Brain (organoid and tissue), 16 donors: ENCODE measurements at places on chromosomes 4 and X. TPM values are rescaled to one million over a fixed set of nuclear protein-coding genes. Genes with fewer than 3 reads are reported as not detected.

Gene GPC3
- polyA plus RNA-seq = 19.7 TPM

Gene XPNPEP2
- not detected for polyA plus RNA-seq

Gene FANCB
- polyA plus RNA-seq = 0.75 TPM

Gene TBC1D19
- 7.4 TPM for polyA plus RNA-seq

Gene FHIP1A
- 2.8 TPM for polyA plus RNA-seq

Gene EDA
- 0.76 TPM for polyA plus RNA-seq

Gene SLC49A3
- polyA plus RNA-seq = 1.0 TPM

Gene RPL39
- polyA plus RNA-seq = 3,679 TPM

Gene SYTL4
- 11.0 TPM for polyA plus RNA-seq

Gene IDUA
- 3.6 TPM for polyA plus RNA-seq

Gene PNCK
- 24.5 TPM for polyA plus RNA-seq

Gene FAM53A
- 5.2 TPM for polyA plus RNA-seq

DNA sequence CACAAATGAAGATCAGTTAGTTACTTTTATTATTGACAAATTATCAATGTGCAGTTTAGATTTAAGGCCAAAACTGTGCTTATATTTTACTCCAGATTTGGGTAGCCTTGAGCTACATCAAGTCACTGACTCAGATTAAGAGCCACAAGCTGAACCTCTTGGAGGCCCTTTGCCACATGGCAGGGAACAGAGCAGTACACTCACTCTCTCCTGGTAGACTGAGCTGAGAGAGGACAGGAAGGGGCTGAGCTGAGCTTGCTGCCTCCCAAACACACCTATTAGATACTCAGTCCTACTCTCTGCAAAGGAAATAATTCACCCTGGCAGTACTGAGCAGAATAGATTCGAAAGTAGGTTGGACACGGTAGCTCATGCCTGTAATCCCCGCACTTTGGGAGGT is 7.8 kb downstream of the STAP1 start:
- DNase-seq = no peak

DNA sequence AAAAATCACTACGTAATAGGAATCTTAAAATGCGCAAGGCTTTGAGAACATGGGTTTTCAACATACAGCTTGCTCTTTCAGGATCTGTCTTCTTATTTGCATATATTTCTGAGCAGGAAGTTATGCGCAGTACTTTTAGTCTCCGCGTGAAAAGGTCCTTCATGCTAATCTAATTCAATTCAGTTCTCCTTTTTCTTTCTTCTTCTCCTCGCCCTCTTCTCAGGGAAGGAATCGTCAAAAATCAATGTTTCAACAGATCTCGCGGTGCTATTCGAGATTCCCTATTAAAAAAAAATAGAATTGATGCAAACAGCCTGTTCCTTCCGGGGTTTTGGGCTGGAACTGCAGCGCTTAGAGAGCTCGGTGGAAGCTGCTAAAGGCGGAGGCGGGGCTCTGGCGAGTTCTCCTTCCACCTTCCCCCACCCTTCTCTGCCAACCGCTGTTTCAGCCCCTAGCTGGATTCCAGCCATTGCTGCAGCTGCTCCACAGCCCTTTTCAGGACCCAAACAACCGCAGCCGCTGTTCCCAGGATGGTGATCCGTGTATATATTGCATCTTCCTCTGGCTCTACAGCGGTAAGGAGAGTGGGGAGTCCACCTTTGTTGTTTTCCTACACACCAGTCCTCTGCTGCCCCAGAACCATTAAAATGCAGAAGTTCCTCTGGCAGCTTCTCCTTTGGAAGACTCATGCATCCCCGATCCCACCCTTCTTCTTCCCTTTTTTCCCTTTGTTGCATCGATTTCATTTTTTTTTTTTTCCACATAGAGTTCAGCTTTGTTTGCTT is at the start of the genes HMGN5 and SH3BGRL:
Gene HMGN5 (minus strand): TSS at position 243 of the 785 bp plus-strand sequence. CDS start 80,364 bp downstream, outside the sequence.
Gene SH3BGRL (plus strand): TSS at position 432 of the 785 bp plus-strand sequence. CDS start 99 bp downstream, at position 531.
- DNase-seq = peak; percentile 92

- DNase-seq = peak; percentile 41
These were observed 45.1 kb downstream of the SPATA4 start for GRCh38 chr4:176150356-176150682.

DNA sequence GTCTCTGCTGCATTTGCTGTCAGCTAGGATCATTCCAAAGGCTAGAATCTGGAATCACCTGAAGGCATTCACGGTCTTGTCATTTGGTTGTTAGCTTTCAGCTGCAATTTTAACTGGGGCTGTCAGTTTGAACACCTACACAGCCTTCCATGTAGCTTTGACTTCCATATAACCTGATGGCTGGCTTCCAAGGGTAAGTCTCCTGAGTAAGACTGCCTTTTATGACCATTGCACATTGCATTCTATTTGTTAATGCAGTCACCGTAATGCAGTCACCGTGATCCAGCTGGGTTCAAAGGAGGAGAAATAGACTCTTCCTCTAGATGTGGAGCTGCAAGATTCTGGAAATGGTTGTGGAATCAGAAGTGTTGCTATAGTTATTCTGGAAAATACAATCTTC is 1284.2 kb downstream of the ADGRL3 start:
- no peak for DNase-seq

GRCh38 chr4:14333616-14334015 is 668.7 kb upstream of the CPEB2 start:
- DNase-seq = no peak

DNA sequence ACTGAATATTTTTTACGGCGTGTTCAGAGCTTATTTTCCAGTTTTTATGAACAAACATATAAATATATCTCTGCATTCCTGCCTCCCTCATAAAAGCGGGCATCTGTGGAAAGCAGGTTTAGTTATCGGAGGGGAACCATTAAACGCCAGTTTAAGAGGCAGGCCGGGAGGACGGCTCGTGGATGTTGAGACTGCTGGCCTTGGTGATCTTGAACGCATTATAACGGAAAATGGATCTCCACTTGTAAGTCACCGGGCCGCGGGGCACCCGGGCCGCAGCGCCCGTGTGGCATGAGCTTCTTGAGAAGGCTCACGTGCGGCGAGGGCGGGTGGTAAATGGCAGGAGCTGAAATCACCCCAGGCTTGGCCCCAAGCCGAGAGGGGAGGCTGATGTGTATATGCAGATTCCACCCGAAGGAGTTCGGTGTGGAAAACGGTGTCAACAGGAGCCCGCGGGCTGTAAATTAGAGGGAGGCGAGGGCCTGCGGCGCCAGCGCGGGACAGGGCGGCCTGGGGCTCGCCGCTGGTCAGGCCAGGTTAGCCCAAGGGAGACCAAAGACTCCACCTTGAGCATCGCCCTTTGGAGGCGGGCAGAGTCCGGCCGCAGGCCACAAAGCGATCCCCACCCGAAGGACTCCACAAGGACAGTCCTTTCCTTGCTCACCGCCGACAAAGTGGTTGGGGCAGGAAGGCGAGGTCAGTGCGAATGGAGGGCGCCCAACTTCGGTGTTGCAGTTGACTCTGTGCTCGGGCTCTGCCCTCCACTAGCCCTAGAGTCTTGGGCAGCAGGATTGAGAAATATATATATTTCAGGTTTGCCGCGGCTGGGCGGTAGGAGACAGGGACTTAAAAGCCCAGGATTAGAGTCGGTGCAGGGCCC is 1.3 kb upstream of the HAND2 start:
- DNase-seq = peak; percentile 52

- no peak for DNase-seq
These were observed 19.1 kb downstream of the ARAP2 start for GRCh38 chr4:36224972-36225903.

DNA sequence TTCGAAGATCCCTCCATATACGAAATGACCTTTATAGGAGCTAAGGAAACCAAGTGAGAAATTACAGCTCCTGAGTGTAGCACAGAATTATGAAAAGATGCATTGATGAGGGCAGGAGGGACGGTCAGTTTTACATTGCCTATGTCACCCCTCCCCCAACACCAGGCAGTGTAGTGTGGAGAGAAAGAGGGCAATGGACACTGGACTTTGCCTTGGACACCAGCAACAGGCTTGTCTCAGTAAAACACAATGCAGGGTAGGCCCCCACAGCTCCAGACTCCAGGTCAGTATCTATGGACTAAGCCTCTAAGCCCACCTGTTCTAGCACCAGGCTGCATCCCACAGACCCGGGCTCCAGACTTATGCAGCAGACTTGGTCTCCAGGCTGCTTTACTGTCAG is 16.5 kb downstream of the APOOL start:
- no peak for DNase-seq

GRCh38 chrX:39480963-39481362 is 616.8 kb downstream of the BCOR start:
- DNase-seq = no peak

- no peak for DNase-seq
These were observed 295.0 kb upstream of the NR3C2 start for GRCh38 chr4:148737061-148737770.

- no peak for DNase-seq
These were observed 63.4 kb upstream of the S100G start for GRCh38 chrX:16586377-16587112.

- DNase-seq = no peak
These were observed 492.1 kb downstream of the IL15 start for GRCh38 chr4:142128529-142128928.

DNA sequence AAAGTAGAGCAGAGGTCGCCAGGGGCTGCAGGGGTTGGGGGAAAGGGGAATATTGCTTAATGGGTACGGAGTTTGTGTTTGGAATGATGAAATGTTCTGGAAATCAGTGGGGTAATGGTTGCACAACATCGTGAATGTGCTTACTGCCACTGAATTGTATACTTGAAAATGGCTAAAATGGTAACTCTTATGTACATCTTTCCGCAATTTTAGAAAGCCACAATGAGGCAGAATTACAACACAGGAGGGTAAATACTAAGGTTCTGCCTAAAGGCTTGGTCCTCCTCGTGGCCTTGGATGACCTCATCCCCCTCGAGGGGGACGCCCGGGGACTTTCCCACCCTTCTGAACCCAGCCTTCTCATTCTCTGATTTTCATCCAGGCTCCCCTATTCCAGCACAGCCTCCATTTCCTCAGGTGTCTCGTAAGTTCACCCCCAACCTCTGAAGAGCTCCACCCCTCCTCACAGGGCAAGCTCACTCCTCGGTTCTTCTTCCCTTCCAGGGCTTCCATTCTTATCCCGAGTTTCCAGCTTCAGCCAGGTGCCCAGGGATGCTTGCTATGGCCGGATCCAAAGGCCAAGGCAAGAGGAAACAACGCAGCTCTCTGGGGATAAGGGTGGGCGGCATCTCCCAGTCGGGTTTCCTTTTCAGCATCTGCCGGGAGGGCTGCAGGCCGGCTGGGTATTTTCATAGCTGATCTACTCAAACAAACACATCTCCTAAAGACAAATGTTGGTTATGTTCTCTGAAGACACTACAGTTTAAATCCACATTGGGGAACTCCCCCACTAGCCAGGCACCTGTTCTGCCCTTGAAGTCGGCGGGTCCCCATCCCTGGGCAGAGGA is 71.3 kb upstream of the ACSL1 start:
- DNase-seq = no peak

DNA sequence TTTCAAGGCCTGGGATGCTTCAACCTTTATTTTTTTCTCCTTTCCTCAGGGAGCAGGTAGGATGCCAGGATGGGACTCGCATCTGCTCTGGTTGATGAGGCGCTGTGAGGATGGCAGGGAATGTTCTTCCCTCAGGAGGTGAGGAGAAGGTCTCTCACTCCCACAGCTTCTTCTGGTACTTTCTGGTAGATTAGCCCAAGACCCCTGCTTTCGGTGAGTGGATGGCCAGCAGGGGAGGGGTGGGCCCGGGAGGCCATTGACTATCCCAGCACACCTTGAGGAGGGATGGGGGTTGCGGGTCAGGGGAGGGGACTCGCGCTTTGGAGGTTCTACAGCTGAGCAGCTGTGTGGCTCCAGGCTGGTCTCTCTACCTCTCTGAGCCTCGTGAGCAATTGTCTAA is 14.8 kb downstream of the CYTL1 start:
- DNase-seq = no peak

DNA sequence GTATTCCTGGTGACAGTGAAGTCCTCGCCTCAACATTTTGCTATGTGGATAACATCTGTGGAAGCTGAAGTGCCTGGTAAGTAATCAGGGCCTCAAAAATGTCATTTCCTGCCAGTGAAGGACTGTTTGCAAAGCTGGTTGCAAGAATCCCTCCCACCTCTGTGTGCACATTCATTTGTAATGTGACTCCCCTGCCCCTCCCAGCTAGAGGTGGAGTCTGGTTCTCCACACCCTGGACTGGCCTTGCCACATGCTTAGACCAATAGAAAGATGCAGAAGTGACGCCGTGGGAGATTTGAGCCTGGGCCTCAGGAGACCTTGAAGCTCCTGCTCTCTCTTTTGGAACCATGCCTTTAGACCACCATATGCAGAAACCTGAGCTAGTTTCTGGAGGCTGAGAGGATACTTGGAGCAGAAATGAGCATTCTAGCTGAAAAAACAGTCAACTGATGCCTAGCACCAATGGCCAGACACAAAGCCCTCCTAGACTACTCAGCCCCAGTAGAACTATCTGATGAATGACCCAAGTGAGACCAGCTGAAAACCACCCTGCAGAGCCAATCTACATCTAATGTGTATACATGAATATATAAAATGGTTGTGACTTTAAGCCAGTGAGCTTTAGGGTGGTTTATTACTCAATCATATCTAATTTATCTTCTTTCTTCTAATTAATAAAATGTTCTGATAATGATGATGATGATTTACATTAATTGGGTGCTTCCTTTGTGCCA is 47.8 kb upstream of the CRMP1 start:
- DNase-seq = no peak

DNA sequence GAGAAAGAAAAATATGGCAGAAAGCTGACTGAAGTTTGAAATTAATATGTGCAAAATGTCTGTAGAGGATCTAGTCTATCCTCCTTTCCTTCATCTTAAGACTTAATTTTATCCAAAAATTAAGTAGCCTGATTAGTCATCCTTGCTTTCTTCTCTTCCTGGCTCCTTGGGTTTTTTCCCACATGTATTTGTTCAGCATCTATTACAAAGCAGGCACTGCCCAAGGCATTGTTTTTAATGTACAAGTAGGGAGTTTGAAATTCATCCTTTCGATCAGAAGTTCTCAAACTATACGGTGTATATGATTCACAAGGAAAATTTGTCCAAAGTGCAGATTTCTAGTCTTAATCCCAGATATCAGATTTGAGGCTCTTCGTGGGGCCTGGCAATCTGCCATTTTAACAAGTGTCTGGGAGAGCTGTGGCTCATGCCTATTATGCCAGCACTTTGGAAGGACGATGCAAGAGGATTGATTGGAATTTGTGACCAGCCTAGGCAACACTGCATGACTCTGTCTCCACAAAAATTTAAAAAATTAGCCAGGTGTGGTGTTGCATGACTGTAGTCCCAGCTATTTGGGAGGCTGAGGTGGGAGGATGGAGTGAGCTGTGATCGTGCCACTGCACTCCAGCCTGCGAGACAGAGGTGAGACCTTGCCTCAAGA is 19.4 kb upstream of the YTHDC1 start:
- no peak for DNase-seq

DNA sequence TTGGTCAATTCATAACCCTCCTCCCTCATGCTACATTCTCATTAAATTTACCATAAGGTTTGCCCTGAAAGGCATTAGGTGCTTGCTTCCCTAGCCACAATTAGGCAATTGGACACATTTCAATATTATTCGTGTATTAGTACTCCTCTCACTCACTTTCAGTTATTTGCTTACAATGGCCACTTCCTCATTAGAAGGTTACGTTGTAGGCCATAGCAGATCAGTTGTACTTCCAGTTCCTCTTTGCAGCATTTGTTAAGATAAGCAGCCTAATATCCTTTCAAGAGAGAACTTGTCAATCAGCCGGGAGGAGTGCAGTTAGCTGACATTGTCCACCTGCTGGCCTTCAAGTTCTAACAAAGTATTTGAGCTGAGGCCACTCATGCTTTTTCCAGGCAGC is 1017.2 kb downstream of the PCDH7 start:
- DNase-seq = no peak

- no peak for DNase-seq
These were observed 20.5 kb upstream of the TSR2 start for GRCh38 chrX:54419559-54420302.
